ENCODE measurements at places on chromosomes 13 and 19.

DNA sequence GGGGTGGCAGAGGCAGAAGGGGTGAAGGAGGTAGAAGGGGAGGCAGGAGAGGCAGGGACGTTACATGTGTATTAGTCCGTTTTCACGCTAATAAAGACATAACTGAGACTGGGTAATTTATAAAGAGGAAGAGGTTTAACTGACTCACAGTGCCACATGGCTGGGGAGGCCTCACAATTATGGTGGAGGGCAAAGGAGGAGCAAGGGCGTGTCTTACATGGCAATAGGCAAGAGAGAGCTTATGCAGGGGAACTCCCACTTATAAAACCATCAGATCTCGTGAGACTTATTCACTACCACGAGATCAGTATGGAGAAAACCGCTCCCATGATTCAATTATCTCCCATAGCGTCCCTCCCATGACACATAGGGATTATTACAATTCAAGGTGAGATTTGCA, 19.0 kb upstream of the ACOD1 start:
- peaks cover 5% of the 10 kb centered on the region for H3K27me3 ChIP-seq
- no peak overlapping the region for H3K27ac ChIP-seq
- no peaks in the 10 kb centered on the region for H3K36me3 ChIP-seq

DNA sequence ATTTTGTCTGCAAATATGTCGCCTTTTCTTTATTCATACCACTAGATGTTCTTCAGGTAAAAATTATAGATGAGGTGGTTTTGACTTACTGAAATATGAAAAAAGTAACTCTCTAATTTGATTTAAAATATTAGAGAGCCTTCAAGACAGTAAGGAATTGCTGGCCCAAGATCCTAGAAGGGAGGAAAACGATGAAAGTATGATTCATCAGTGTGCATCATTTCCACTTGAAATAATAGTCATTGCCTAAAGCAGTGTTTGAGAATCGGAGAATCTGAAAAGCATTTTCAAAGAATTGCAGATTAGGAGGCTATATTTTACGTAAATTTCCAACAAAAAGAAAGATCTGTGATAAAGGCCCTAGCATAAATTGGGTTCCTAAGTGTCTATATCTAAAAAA, 1707.9 kb upstream of the PRR20A start:
- H3K4me3 ChIP-seq, result no peak overlapping the region
- H3K27me3 ChIP-seq, result no peaks in the 10 kb centered on the region
- H3K27ac ChIP-seq, result no peak overlapping the region
- DNase-seq, result no peak
- no peaks in the 10 kb centered on the region for H3K36me3 ChIP-seq

GRCh38 chr13:31801088-31801487, 61.8 kb downstream of the RXFP2 start:
- H3K4me1 ChIP-seq, result peaks cover 3% of the 10 kb centered on the region
- no peaks in the 10 kb centered on the region for H3K27me3 ChIP-seq
- DNase-seq, result no peak
- no peak overlapping the region for H3K4me3 ChIP-seq
- H3K27ac ChIP-seq, result no peak overlapping the region

- H3K4me3 ChIP-seq, result no peak overlapping the region
- H3K27ac ChIP-seq, result no peak overlapping the region
- H3K27me3 ChIP-seq, result no peaks in the 10 kb centered on the region
- DNase-seq, result no peak
Observed at GRCh38 chr13:100100115-100100879, 11.4 kb downstream of the PCCA start.

- H3K4me3 ChIP-seq, result no peak overlapping the region
- H3K36me3 ChIP-seq, result no peaks in the 10 kb centered on the region
- H3K4me1 ChIP-seq, result peaks cover 12% of the 10 kb centered on the region
- peaks cover 50% of the 10 kb centered on the region for H3K27me3 ChIP-seq
- no peak for DNase-seq
- no peak overlapping the region for H3K27ac ChIP-seq
Observed at GRCh38 chr19:41595890-41596280, 19.9 kb downstream of the CEACAM21 start.

DNA sequence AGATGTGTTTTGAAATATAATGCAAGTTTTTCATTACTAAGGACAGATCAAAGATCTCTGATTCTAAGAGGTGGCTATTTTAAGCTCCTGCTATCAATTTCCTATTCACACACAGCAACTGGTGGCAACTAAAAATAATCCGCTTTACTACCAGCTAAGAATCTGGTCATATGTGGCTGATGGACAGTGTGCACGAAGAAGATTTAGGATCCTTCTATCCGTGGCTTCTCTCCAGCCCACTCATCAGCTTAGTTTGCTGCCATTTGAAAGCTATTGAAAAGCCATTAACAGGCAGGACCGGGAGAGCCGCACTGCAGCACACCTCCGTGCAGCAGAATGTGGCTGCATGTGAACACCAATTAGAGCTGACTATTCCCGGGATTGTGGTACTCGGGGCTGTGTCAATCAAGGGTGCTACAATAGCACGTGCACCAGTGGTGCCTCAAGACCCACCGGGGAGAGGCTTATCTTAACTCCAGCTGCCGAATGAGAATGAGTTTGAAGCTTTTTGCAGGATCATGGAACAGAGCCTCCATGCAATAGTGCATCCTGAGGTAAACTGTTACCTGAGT, at the start of gene MYO16:
Gene MYO16, plus strand, starts transcription at position 431 of the 572 bp plus-strand sequence. CDS start 234 bp downstream, outside the sequence.
- H3K27ac ChIP-seq, result no peak within 1 kb of the TSS
- DNase-seq, result no peak
- H3K36me3 ChIP-seq, result no peaks in the 10 kb centered on the region
- H3K27me3 ChIP-seq, result no peaks in the 10 kb centered on the region
- no peaks in the 10 kb centered on the region for H3K4me1 ChIP-seq

- no peak overlapping the region for H3K27ac ChIP-seq
- H3K36me3 ChIP-seq, result peaks cover 3% of the 10 kb centered on the region
- DNase-seq, result no peak
- peaks cover 5% of the 10 kb centered on the region for H3K4me1 ChIP-seq
- no peak overlapping the region for H3K4me3 ChIP-seq
Observed at GRCh38 chr13:22120646-22121045, 449.8 kb downstream of the FGF9 start.

- no peak overlapping the region for H3K4me3 ChIP-seq
- no peak overlapping the region for H3K27ac ChIP-seq
- H3K27me3 ChIP-seq, result peaks cover 39% of the 10 kb centered on the region
- DNase-seq, result no peak
- H3K4me1 ChIP-seq, result no peaks in the 10 kb centered on the region
Observed at GRCh38 chr19:7781157-7781556, 18.1 kb downstream of the CLEC4M start.

DNA sequence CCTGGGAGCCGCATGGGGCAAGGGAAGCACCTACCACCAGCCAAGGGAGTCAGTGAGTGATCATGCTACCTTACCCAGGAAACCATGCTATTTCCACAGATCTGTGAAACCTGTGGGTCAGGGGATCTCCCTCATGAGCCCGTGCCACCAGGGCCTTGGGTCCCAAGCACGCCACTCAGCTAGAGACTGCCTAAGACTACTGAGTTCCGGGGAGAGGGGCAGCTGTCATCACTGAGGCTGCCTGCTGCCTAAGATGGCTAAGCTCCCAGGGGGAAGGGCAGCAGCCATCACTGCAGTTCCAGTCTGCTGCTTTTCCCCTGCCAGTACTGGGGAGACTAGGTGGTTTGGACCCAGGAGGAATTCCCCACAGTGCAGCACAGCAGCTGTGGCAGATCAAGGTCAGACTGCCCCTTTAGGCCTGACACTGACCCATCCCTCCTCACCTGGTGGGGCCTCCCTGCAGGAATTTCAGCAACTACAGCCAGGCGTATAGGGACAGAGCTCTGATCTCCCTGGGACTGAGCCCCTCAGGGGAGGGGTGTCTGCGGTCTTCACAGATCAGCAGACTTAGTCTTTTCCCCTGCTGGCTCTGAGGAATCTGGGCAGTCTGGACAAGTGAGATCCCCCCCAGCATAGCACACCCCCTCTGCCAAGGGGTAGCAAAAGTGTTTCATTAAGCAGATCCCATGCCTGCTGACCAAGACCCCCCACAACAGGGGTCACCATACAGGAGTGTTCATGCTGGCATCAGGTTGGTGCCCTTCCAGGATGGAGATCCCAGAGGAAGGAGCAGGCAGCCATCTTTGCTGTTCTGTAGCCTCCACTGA, 26.9 kb downstream of the VSTM2B start:
- peaks cover 16% of the 10 kb centered on the region for H3K27me3 ChIP-seq
- H3K4me3 ChIP-seq, result no peak overlapping the region
- DNase-seq, result no peak
- H3K36me3 ChIP-seq, result no peaks in the 10 kb centered on the region
- no peak overlapping the region for H3K27ac ChIP-seq

- no peak overlapping the region for H3K27ac ChIP-seq
- peaks cover 25% of the 10 kb centered on the region for H3K4me1 ChIP-seq
- H3K4me3 ChIP-seq, result no peak overlapping the region
- H3K27me3 ChIP-seq, result no peaks in the 10 kb centered on the region
- DNase-seq, result no peak
Observed at GRCh38 chr19:43527860-43528622, 1.0 kb upstream of the ETHE1 start.

- H3K27ac ChIP-seq, result no peak overlapping the region
- H3K36me3 ChIP-seq, result no peaks in the 10 kb centered on the region
- no peak for DNase-seq
- peaks cover 10% of the 10 kb centered on the region for H3K4me1 ChIP-seq
- peaks cover 23% of the 10 kb centered on the region for H3K27me3 ChIP-seq
Observed at GRCh38 chr19:8641908-8642547, 11.6 kb downstream of the NFILZ start.

DNA sequence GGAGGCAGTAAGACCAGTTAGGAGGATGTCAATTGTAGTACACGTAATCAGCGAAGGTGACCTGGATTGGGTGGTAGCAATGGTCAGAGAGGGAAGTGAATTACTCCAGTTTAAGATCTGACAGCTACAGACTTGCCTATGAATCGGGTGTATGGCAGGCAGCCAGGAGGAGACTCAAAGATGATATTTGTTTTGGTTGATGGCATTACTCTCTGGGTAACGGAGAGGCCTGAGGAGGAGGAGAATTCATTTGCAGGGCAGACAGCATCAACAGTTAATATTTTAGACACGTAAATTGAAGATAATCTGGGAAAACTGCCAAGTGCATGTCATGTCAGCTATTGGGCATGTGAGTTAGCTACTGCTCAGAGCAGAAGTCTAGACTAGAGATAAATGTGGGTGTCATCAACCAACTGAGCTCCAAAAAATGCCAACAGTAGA, 109.2 kb downstream of the SGCG start:
- no peaks in the 10 kb centered on the region for H3K4me1 ChIP-seq
- no peaks in the 10 kb centered on the region for H3K36me3 ChIP-seq

DNA sequence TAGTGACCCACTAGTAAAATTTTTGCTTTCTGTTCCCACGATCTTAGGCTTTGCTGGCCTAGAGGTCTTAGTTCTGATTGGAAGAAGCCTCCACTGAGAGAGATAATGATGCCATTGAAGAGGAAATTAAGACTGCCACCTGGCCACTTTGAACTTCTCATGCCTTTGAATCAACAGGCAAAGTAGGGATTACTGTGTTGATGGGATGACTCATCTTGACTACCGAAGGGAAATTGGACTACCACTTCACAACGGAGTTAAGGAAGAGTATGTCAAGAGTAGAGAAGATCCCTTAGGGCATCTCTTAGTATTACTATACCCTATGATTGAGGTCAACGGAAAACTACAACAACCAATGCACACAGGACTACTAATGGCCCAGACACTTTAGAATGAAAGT, 12.7 kb upstream of the FREM2 start:
- no peaks in the 10 kb centered on the region for H3K36me3 ChIP-seq
- no peak for DNase-seq
- no peak overlapping the region for H3K4me3 ChIP-seq

- H3K27me3 ChIP-seq, result no peaks in the 10 kb centered on the region
- H3K27ac ChIP-seq, result no peak overlapping the region
- peaks cover 3% of the 10 kb centered on the region for H3K36me3 ChIP-seq
- no peak overlapping the region for H3K4me3 ChIP-seq
Observed at GRCh38 chr19:7997809-7998480, 7.5 kb downstream of the ELAVL1 start.

- no peak for DNase-seq
- peaks cover 6% of the 10 kb centered on the region for H3K4me1 ChIP-seq
- no peaks in the 10 kb centered on the region for H3K36me3 ChIP-seq
- H3K4me3 ChIP-seq, result no peak overlapping the region
- H3K27me3 ChIP-seq, result peaks cover 24% of the 10 kb centered on the region
Observed at GRCh38 chr13:20156702-20157101, 4.2 kb downstream of the GJA3 start.

- H3K4me3 ChIP-seq, result no peak overlapping the region
- H3K36me3 ChIP-seq, result no peaks in the 10 kb centered on the region
- peaks cover 11% of the 10 kb centered on the region for H3K4me1 ChIP-seq
- DNase-seq, result no peak
Observed at GRCh38 chr13:42834946-42835345, 53.6 kb downstream of the FAM216B start.

GRCh38 chr13:41837629-41838028, 123.3 kb downstream of the VWA8 start:
- H3K27ac ChIP-seq, result no peak overlapping the region
- peaks cover 2% of the 10 kb centered on the region for H3K4me1 ChIP-seq
- H3K4me3 ChIP-seq, result no peak overlapping the region
- H3K27me3 ChIP-seq, result no peaks in the 10 kb centered on the region
- peaks cover 36% of the 10 kb centered on the region for H3K36me3 ChIP-seq

GRCh38 chr13:40505196-40505595, 161.2 kb downstream of the FOXO1 start:
- no peak overlapping the region for H3K4me3 ChIP-seq
- no peak overlapping the region for H3K27ac ChIP-seq
- H3K27me3 ChIP-seq, result no peaks in the 10 kb centered on the region
- H3K36me3 ChIP-seq, result peaks cover 5% of the 10 kb centered on the region

DNA sequence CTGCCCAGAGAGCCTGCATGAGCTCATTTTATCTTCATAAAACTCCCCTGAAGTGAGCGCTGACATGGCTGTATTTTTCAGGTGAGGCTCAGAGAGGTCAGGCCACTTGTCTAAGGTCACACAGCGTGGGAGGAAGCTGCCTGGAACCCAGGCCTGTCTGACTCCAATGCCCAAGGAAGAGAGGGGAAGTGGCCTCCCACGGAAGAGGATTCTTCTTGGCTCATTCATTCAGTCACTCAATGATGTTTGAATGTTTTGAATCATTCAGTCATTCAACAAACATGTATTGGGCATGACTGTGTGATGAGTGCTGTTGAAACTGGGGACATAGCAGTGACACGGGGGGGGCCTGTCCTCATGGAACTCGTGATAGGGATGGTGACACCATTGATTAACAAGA, 12.0 kb downstream of the ACTL9 start:
- no peak for DNase-seq
- no peak overlapping the region for H3K4me3 ChIP-seq
- no peak overlapping the region for H3K27ac ChIP-seq

- no peak overlapping the region for H3K4me3 ChIP-seq
- no peaks in the 10 kb centered on the region for H3K36me3 ChIP-seq
- peaks cover 4% of the 10 kb centered on the region for H3K27me3 ChIP-seq
- DNase-seq, result no peak
- no peak overlapping the region for H3K27ac ChIP-seq
Observed at GRCh38 chr13:102198418-102199311, 203.2 kb downstream of the FGF14 start.

DNA sequence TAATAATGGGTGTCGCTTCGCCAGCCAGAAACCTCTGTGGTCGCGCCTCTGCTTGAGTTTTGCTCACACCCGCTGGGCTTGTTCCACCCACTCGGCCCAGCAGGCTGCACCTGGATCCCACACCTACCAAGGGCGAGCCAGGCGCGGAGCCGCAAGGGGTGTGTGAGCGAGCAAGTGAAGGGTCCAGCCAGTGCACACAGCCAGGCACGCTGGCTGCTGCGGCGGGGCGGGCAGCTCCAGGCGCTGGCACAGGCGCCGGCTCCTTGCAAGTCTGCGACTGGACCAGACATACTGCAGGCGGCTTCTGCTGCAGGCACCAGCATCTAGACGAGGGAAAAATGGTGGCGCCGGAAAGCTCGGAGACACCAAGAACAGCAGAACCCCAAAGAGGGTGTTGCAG, 1.8 kb upstream of the ZNF256 start:
- no peak overlapping the region for H3K27ac ChIP-seq
- peaks cover 19% of the 10 kb centered on the region for H3K36me3 ChIP-seq
- H3K27me3 ChIP-seq, result no peaks in the 10 kb centered on the region
- H3K4me3 ChIP-seq, result no peak overlapping the region
